ENCODE measurements at places on chromosomes 4 and X.

- no peak for DNase-seq
Observed at GRCh38 chr4:62531731-62532130, 1331.6 kb downstream of the ADGRL3 start.

- no peak for DNase-seq
Observed at GRCh38 chr4:153966641-153967040, 177.8 kb upstream of the SFRP2 start.

GRCh38 chr4:154998284-154998683, 210.2 kb upstream of the NPY2R start:
- DNase-seq, result no peak

DNA sequence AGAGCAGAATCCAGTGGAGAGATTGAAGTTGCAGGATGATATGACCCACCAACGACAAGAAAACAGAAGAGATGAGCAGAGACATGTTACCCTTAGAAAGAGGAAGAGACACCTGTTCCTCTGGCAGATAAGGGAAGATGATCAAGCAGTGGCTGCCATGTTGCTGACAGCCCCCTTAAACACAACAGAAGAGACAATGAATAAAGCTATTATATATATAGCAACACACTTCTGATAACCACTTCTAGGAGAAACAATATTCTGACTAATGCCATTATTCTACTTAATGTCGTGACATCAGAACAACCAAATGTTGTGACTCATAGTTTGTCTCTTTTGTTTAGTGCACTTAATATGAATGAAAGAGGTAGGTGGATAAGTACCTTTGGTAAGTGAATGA, 44.9 kb downstream of the SH3RF1 start:
- DNase-seq, result no peak

DNA sequence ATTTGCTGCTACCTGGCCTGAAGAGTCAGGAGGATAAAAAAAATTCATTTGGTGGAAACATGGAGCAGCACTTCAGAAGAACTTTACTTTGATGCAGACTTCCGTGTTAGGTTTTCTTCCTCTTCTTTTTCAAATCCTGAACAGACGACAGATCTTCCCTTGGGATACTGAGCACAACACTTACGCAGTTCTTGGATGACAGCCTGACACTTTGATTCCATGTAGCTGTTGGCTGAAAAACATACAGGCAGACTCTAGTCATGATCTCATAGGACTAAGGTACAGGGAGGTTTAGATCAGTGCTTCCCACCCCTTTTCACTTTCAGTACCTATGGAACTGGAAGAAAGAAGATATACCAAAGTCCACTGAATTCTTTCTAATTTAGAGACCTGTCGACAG, 9.2 kb downstream of the CMC4 start:
- DNase-seq, result no peak

DNA sequence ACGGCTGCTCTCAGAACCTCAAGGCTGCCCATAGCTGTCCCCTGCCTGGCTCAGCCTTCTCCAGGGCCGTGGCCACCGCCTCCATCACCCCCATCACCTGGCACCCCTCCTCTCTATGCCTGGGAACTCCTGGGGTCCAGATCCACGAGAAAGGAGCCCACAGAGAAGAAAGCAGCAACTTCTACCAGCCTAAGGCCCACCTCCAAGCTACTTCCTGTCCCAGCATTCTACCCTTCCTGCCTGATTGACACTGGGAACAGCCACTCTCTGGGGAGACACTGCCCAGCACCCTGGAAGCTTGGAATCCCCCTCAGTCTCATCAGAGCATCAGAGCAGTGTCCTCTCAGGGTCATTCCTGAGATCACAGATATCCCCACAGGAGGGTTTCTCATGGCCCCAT, 36.9 kb upstream of the PROM1 start:
- no peak for DNase-seq

- DNase-seq, result no peak
Observed at GRCh38 chr4:40178672-40179071, 18.2 kb upstream of the RHOH start.

DNA sequence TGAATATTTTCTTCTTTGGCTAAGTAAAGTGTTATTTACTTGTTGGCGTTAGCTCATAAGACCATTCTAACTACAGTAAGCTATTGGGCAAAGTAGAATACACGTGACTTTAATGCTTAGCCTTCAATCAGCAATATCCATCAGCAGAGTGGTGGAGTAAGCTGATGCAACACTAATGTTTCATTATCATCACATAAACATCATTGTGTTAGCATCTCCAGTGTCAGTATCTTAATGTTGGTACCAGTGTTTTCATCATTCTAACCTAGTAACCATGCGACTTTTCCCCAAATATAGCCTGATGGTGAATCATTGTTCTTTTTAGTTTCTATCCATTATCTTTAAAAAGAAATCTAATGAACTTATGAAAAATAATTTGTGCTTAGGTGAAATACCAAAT, 48.5 kb downstream of the APOOL start:
- no peak for DNase-seq

DNA sequence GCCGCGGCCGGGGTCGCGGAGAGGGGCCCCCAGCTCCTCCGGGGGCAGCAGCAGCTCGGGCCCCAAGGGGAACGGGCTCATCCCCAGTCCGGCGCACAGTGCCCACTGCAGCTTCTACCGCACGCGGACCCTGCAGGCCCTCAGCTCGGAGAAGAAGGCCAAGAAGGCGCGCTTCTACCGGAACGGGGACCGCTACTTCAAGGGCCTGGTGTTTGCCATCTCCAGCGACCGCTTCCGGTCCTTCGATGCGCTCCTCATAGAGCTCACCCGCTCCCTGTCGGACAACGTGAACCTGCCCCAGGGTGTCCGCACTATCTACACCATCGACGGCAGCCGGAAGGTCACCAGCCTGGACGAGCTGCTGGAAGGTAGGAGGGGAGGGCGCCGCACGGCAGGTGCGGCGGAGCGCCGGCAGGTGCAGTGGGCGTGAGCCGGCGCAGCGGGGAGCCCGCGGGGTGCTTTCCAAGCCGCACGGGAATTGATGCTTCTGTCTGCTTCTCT, 886 bp downstream of the DCLK2 start:
- no peak for DNase-seq

GRCh38 chr4:186643501-186644310, 80.0 kb downstream of the FAT1 start:
- DNase-seq, result no peak

DNA sequence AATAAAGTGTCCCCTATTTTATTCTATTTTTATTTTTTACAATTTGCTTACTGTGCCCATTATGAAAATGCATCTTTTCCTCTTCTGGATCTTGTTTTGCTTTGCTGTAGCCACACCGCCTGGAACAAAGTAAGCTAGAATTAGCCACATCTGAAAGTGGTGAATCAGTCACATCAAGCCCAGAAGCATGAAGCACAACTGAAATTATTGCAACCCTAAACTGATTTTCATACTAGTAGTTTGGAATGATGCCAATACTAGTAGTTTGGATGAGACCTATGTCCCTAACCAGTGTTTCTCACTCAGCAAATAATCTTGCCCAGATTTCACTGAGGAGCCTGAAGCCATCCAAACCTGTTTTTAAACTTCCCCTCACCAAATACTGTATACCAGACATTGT, 303.0 kb downstream of the EPHA5 start:
- no peak for DNase-seq

DNA sequence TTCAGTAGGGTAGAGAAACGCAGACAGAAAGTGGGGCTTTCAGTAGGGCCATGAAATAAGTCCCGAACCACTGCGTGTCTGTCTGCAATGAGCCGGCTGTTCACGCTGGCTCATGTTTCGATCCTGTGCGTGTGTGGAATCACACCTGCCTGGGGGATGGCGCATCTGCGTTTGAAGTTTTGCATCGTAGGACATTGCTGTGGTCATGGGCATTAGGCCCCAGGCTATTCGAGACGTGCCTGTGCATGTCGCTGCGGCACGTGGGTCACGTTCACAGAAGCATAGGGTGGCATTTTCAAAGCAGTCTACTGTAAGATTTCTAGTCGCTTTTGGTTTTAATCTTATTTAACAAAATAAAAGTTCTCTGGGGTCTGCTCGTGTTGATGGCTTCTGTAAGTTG, 25.5 kb upstream of the HGFAC start:
- no peak for DNase-seq

GRCh38 chr4:63349674-63350025, 1059.6 kb downstream of the TECRL start:
- DNase-seq, result no peak

DNA sequence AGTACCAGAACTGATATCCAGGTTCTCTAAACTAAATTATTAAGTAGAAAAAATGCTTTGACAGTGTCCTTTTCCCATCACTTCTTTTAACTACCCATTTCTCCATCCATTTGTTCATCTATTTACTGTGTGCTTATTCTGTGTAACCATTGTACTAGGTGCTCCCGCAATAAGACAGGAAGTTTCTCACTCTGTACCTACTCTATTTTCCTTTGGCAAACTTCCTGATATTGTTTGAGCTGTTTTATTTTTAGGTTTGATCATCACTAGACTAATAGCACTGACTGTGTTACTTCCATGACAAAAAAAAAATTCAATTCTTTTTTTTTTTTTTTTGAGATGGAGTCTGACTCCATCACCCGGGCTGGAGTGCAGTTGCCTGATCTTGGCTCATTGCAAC, 102.5 kb upstream of the CASK start:
- DNase-seq, result no peak

GRCh38 chrX:45801554-45801953, 600.9 kb upstream of the DIPK2B start:
- no peak for DNase-seq

DNA sequence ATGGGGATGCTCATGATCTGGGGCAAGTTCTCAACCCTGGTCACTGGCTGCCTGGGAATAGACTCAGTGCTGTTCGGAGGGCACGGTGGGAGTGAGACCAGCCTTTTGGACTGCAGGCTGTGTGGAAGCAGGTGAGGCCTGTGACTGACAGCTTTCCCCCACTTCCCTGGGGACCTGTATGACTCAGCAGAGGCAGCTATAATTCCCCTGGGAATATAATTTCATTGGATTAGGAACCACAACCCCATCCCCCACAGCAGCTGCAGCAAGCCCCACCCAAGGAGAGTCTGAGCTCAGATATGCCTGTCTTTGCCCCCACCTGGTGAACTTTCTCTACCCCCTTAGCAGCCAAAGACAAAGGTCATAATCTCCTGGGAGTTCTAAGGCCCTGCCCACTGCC, 408.6 kb downstream of the PPP3CA start:
- DNase-seq, result no peak

GRCh38 chr4:77662396-77662795, 56.8 kb downstream of the CXCL13 start:
- no peak for DNase-seq

DNA sequence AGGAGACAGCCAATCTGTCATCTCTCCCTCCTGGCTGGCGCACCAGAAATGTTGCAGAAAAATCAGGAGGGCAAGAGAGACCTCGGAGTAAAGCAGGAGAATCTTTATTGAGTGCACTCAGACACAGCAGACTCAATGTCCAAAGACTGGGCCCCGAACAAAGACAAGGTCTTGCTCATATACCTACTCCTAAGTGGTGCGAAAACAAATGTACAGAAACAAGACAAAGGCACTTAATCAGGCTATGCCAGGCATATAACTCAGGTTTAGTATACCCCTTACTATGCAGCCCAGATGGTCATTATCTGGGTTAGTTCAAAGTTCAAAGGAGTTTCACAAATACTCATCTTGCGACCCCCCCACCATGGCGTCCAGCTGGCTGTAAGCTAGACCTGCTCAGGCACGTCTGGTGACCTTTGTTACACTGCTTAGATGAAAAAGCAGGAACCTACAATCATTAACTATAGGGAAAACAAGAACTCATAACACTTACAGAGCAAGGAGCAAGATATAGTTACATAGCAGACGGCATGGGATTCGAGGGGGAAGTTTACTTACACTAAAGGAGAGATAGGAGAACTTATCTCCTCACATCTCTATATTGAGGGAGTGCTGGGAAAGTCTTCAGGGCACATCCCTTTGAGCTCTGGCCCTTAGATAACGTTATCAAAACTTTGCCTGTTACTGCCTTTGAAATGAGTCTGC, 27.5 kb downstream of the SULT1E1 start:
- no peak for DNase-seq

Data from activated CD4-positive, alpha-beta T cell treated with anti-CD3 and anti-CD28 coated beads for 24 hours (primary cell).